ENCODE measurements at places on chromosomes 7 and 10.
A peak's percentile ranks its signal among the peaks of the same experiment; 100 is the strongest.

DNA sequence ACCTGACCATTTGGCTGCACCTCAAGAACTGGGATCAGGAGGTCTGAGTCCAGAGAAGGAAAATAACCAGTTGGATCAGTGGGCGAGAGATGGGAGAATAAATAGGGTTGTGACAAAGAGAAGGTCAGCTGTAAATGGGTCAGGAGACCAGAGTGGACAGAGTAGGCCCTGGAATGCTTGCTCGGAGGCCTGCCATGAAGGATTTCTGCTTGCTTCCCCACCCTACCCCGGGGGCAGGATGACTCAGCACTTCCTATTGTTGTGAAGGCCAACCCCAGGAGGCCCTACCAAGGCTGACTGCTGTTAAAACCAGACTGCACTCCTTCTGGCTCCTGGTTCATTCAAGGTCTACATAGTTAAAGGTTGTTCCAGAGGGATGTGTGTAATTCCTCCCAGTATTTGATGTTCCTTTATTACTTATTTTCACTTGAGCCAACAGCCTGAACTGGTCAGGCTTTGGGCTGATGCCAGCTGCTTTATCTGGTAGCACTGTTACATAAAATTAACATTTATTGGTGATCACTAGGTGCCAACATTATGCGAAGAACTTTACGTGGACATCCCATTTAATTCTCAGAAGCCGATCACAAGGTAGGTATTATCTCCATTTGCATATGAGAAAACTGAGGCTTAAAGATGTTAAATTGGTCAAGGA, 27.3 kb upstream of the IFRD1 start:
- DNase-seq, result peak; percentile 14

DNA sequence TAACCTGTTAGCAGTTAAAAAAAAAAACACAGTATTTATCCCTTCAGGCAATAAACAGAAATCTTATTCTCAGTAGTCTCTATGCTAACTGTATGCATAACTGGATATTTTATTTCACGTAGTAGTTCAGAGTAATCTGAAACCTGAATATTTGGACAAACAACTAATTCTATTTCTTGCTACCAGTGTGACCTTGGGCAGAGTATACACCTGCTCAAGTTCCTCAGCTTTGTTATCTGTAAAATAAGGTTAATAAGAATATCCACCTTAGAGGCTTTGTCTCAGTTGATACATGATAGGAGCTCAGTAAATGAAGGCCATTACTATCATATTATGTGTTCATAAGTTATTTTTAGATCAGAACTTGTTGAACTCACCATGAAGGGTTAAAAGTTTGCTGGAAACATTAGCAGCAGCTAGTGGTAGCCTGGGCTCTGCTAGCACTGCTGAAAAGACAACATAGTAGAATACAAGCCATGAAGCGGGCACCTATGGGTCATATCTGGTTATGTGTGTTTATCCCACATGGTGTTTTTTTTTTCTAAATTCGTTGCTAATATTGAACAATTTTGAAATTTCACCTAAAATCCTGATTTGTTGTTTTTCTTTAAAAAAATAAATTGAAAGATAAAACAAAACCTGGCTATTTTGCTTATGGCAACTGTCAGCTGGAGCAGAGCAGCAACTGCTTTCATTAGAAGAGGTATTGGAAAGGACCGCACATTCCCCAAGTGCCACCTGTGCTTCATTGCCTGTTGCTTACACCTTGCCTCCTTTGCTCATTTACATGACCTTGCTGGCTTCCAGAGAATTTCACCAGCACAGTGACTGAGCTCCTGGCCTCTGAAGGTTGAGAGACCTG, 303.0 kb downstream of the PRKG1 start:
- DNase-seq, result no peak

DNA sequence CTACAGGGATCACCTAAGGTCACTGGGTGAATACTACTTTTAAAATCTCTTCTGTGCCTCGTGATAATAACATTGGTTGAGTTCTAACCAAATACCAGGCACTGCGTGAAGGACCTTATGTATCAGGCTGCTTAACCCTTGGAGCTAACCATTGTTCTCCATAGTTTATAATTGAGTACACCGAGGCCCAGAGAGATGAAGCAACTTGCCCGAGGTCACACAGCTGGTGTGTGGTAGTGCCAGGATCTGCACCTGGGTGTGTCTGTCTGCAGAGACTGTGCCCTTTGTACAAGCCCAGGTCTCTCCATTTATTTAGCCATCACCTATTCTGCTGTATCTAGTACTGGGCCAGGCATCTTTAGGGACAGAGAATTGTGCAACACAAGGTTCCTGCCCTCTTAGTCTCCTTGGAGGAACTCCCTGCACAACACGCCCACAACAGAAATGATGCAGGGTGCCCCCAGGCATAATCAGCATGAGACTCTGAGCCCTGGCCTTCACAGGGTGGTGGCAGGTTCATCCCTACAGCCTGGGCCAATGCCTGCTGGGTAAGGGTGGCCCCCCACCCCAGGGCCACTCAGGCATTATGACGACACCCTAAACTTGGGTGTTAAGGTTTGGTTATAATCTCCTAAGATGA, 31.5 kb downstream of the UNC5B start:
- no peak for DNase-seq

GRCh38 chr7:155459700-155460461, 2.0 kb downstream of the EN2 start:
- DNase-seq, result no peak

DNA sequence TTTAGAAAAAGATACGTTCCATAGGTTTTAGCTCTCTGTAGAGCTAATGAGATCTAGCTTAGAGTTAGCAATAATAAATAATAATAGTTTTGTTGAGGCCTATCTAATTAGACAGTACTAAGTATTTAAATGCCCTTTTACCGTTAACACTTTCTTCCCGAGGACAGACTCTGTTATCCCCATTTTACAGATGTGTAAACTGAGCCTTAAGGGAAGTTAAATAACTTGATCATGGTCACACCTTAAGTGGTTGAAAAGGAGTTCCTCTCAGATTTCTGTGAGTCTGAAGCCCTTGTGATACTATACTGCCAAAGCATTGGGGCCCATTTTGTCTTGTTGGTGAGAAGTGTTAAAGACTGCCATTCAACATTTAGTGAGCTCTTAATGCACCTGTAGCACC, 61.6 kb downstream of the CYP51A1 start:
- no peak for DNase-seq

- peak; percentile 39 for DNase-seq
These were observed 815 bp downstream of the CCSER2 start for GRCh38 chr10:84329196-84329611.

GRCh38 chr7:54672519-54672918, 86.5 kb downstream of the SEC61G start:
- no peak for DNase-seq

DNA sequence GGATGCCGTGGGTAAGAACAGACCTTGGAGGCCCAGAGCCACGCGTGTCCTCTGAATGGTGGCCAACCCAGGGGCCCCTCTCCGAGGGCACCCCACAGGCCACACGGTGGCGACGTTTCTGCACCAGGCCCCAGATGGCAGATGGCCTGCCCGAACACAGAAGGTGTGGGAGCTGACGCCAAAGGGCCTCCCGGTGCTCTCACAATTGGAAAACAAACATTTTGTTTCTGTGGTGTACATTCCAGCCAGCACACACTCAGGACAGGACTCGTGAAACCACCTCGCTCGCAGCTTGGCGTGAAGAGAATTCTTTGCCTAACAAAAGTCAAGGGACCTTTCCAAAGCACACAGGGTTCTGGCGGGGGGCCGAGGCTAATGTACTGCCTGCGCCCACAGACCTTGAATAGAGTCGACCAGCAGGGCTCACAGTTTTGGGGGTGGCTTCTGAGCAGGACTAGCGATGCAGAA, 112.1 kb downstream of the FAM53B start:
- no peak for DNase-seq

- DNase-seq, result no peak
These were observed 53.5 kb upstream of the FGL2 start for GRCh38 chr7:77253151-77253550.

DNA sequence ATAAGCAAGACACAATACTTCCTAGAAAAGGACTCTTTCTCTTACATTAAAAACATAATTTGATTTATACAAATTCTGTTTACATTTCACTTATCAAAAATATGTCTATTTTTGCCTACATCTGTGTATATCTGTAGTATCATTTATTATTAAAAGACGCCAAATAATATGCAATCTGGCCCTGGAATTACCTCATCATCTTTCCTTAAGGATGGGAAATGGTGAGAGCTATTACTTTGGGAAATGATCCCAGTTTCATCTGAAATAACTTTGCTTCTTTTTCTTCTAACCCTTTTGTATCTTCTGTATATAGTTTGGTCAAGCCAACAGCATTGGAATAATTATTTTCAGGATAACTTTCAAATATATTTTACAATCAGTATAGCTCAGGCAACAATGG, 85.0 kb downstream of the FAS start:
- DNase-seq, result no peak

- DNase-seq, result peak; percentile 27
These were observed 11.8 kb downstream of the INPP5A start for GRCh38 chr10:132549371-132549770.

DNA sequence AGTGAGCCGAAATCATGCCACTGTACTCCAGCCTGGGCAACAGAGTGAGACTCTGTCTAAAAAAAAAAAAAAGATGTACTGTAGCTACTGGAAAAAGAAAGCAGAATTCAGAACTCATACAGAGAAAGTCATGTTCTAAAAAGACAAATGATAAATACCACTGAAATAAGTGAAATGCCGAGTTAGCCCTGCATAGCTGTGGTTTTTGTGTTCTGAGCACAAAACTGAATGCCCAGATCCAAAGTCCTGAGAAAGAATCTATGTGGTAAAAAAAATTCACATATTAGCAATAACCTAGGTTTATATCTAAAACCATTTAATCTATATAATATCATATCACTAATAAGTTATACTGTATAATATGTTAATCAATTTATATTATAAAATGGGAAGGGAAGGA, 29.3 kb upstream of the HECW1 start:
- no peak for DNase-seq
